H7 (cell line): ENCODE measurements at places on chromosomes 5 and 9.

GRCh38 chr9:99107421-99107820 lies 2.5 kb downstream of the TGFBR1 start:
- no peak for DNase-seq

GRCh38 chr5:131022811-131023497 lies 142.1 kb downstream of the HINT1 start:
- no peak for DNase-seq

DNA sequence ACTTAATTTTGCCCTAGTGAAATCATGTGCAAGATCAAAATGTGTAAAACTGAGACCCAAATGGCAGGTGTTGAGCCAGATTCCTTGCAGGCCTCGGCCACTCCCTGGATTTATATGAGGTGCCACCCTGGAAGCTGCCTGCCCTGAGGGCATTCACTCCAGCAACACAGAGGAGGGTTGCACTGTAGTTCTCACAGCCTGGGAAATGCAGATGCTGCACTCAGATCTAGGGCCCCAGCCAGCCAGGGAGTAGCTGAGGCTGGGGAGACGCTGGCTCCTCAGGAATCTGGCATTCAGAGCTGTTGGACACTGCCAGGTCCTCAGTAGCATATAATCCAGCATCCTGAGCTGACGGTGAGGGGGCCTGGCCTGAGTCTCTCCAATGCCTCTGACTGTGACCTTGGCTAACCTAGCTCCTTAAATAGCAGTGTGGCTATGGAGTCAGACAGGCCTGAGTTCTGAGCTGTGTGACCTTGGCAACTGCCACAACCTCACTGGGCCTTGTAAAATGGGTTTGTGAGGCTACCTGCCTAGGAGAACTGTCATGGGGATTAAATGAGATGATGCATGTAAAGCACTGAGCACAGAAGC lies 8.7 kb downstream of the KCNMB1 start:
- no peak for DNase-seq

GRCh38 chr5:102762095-102762534 lies 7.0 kb downstream of the PAM start:
- no peak for DNase-seq

DNA sequence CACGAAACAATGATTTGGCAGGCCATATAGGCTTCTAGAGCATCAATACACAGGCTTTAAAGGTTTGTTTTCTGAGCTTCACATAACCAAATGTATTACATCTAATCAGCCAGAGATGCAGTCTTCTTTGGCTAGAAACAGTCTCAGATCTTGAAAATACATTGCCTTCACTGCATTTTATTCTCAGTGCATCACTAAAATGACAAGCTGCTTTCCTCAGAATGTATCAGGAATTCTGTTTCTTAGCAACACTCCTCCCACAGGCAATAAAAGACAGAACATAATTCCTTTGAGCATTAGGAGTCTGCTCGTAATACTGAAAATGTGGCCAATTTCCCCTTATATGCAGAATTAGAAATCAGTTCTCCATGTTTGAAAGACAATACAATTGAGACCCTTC lies 36.9 kb downstream of the FEM1C start:
- no peak for DNase-seq

DNA sequence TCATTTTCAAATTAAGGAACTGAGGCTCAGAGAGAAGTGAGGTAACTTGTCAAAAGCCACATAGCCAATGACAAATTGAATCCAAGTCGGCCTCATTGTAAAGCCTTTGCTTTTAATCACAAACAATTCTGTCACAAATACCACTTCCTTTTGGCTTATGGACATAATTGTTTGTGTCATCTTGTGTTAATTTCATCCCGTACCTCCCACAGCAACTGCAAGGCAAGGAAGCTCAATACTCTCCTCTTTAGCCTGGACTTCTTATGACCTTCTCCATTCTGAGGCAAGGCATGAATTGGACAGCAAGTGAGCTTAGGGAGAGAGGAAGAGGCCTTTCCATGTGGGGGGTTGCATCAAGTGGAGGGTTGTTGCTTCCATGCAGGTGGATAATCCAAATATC lies 62.2 kb upstream of the SLC2A8 start:
- no peak for DNase-seq

- no peak for DNase-seq
These were observed 2232.8 kb upstream of the WWC1 start for GRCh38 chr5:166058660-166059059.

GRCh38 chr5:111859533-111860270 lies 102.7 kb upstream of the NREP start:
- no peak for DNase-seq

GRCh38 chr9:89358376-89358916 lies 40.1 kb downstream of the SECISBP2 start:
- DNase-seq, result peak; percentile 7

DNA sequence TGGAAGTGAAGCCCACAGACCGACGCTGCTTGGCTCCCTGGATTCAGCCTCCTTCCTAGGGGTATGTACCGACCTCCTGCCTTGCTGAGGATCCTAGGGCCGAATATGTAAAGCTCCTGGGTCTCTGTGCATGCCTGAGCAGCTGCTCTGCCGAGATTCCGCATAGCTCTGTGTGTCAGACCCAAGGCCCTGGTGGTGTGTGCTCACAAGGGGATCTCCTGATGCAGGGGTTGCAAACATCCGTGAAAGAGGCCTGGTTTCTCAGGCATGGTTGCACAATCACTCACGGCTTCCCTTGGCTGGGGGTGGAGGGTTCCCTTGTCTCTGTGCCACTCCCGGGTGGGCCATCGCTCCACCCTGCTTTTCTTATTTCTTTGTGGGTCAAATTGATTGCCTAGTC lies 19.9 kb upstream of the SVEP1 start:
- DNase-seq, result no peak

DNA sequence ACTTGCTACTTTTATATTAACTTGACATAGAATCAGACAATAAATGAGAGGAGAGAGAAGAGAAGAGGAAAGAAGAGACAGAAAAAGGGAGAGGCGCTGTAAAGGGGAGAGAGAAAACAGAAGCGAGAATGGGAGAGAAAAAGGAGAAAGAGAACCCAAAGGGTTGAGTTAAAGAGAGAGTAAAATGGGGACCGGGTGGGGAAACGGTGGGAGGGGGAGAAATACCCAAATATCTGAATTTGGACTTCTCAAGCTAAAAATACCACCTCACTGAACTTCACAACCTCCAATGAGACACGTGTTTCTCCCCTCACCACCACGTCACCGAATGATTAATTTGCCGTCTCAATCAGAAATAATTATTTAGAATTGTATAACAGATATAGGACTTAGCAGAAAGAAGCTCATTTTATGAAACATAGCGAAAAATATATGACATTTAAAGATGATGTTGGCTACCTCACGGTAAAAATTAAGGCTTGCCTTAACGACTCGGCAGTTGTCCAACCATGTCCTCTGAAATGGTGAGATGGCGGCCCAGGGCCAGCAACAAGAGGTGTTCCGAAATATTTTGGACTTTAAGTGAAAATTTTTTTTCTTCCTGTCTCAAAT lies 204.1 kb downstream of the MEF2C start:
- no peak for DNase-seq

DNA sequence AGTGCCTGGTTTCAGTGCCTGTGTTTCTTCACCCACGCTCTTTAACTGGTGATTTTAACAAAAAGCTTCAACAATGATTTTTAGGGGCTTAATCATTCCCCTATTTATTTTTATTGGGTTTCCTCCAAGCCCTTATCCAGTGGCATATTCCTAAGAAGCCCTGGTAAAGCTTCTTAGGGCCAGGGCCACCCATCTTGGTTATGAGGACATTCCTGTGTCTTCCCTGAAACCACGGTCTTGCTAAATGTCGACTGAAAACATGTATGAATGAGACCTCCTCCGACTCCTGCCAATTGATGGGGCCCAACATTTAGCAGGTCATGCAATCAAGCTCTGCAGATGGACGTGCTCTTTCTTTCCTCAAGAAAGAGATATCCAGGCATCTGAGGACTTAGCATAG lies 13.7 kb upstream of the CARTPT start:
- no peak for DNase-seq

- no peak for DNase-seq
These were observed 39.7 kb upstream of the SLC25A51 start for GRCh38 chr9:37943345-37944265.

- no peak for DNase-seq
These were observed 144.3 kb downstream of the EFNA5 start for GRCh38 chr5:107526270-107526937.

GRCh38 chr9:85212209-85212608 lies 529.5 kb downstream of the AGTPBP1 start:
- DNase-seq, result no peak

GRCh38 chr5:1526190-1526631 lies 2.5 kb upstream of the LPCAT1 start:
- DNase-seq, result peak; percentile 31

GRCh38 chr5:76947082-76947503 lies 5.8 kb upstream of the CRHBP start:
- no peak for DNase-seq

GRCh38 chr9:15711931-15712330 lies 159.1 kb downstream of the CCDC171 start:
- no peak for DNase-seq

DNA sequence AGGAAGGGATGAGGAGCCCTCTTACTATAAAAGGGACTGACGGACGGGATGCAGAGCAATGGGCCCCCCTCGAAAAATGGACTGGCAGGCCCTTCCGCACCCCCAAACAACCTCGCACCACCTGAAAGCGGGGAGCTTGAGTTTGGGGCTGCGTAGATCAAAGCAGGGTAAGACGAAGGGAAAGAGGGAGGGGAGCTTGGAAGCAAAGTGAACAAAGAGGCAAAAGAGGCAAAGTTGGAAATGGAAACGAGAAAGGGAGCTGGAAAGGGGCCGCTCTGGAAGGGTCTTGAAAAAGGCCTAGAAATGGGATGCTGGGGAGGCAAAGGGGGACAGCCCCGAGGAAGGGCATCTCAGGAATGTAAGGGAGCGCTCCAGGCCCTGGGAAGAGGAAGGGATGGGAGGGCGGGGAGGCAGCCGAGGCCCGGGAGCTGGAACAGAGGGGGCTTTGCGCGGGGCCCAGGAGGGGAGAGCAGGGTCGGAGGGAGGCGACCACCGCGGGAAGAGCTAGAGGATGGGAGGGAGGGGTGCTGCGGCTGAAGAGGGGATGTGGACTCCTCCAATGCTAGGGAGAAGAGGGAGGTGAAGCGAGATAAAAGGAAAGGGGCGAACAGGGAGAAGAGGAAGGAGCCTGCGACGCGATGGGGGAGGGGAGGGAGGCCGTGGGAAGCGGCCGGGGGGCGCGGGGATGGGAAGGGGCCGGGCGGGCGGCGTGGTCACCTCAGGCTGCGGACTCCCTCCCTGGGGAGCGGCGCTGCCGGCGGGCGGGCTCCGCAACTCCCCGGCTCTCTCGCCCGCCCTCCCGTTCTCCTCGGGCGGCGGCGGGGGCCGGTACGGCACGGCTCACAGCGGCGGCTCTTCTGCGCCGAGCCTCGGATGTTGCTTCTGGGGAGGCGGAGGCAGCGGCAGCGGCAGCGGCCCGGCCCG lies 577 bp downstream of the RNF145 start:
- peak; percentile 80 for DNase-seq

GRCh38 chr5:14685757-14686156 lies 21.2 kb downstream of the OTULIN start:
- DNase-seq, result peak; percentile 64

DNA sequence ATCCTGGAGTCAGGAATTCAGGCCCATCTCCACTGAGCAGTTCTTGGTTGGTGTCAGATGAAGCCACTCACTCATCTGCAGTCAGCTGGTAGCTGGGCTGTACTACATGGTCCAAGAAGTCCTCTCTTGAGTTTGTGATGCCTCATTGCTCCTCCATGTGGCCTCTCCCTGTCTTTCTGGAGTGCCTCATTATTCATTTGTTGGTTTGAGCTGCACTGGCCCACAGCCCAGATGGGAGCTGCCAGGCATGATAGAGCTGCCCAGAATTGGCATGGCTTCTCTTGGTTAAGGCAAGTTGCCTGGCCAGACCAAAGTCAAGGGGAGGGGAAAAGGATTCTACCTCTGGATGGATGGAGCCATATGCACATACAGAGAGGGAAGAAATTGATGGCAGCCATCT lies 8.0 kb downstream of the PTCD2 start:
- no peak for DNase-seq

- DNase-seq, result no peak
These were observed 2.1 kb downstream of the ECSCR start for GRCh38 chr5:139460455-139460854.

GRCh38 chr5:130137681-130138080 lies 233.4 kb downstream of the CHSY3 start:
- no peak for DNase-seq

- no peak for DNase-seq
These were observed 171.0 kb downstream of the INSYN2B start for GRCh38 chr5:169809281-169809680.

DNA sequence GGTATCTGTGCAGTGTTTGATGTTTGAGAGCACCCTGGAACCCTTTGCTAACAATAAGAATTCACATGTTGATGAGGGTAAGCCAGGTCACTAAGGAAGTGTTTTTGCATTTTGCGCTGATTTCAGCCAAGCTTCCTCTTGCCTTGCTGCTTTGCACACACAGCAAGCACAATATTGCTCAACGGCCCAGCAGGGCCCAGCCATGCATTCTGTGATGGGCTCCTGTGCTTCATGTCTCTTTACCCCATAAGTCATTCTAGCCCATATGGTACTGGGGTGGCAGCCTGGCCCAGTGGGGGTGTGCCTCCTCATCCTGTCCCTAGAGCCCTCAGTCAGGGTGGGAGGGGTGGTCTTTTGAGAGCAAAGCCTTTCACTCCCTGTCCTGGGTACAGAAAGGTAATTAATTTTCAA lies 481.3 kb downstream of the GADD45G start:
- DNase-seq, result peak; percentile 32

DNA sequence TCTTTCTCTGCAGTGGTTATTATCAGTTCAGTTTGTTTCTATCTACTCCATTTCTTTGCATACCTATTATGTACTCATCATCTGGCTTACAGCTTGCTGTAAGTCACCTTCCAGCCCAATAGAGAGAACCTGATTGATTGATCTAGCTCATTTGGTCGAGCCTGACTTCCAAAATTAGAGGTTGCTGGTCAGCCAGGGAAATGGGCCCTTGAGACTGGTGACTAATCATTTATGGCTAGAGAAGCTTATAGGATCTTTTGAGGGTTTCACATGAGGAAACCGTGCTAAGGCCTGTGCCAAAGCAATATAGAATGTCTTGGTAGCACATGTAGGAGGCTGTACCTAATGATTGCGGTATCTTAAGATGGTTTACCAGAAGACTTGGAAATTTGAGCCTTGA lies 5.8 kb downstream of the SREK1 start:
- DNase-seq, result no peak

GRCh38 chr5:6759401-6759800 lies 46.2 kb downstream of the TENT4A start:
- DNase-seq, result peak; percentile 70

DNA sequence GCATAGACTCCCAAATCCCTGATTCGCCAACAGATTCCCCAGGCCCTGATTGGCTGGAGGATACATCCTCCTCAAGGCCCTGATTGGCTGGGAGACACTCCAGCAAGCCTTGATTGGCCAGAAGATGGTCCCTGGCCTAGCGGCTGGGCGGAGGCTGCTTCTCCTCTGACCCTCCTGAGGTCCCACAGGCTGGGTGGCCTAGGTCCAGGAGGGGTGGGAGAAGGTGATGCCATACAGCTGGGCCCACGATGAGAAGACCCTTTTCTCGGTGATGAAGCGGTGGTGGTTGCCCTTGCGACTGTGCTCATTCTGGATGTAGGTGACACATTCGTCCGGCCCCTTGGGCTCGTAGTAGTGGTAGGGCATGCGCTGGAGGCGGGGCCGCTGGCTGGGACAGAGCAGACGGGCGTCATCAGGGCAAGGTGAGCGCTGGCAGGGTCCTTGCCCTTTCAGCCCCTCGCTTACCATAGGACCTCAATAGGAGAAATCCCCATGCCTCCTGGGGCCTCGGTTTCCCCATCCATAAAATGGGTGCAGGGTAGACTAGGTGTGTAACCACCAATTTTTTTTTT lies 9.0 kb upstream of the AK1 start:
- peak; percentile 82 for DNase-seq

- no peak for DNase-seq
These were observed 237.6 kb upstream of the RGMB start for GRCh38 chr5:98535901-98536300.
